BE2C (cell line): ENCODE measurements at places on chromosomes 7 and 10.

GRCh38 chr7:26326211-26326610 lies 34.5 kb downstream of the SNX10 start:
- no peak for DNase-seq

GRCh38 chr10:74500026-74500704 lies 326.2 kb upstream of the KAT6B start:
- DNase-seq, result no peak

GRCh38 chr7:41459623-41460261 lies 243.1 kb downstream of the INHBA start:
- DNase-seq, result no peak

- DNase-seq, result no peak
Observed at GRCh38 chr10:12699781-12700556, 301.5 kb downstream of the CCDC3 start.

GRCh38 chr7:153066711-153067110 lies 307.2 kb downstream of the ACTR3B start:
- DNase-seq, result no peak

DNA sequence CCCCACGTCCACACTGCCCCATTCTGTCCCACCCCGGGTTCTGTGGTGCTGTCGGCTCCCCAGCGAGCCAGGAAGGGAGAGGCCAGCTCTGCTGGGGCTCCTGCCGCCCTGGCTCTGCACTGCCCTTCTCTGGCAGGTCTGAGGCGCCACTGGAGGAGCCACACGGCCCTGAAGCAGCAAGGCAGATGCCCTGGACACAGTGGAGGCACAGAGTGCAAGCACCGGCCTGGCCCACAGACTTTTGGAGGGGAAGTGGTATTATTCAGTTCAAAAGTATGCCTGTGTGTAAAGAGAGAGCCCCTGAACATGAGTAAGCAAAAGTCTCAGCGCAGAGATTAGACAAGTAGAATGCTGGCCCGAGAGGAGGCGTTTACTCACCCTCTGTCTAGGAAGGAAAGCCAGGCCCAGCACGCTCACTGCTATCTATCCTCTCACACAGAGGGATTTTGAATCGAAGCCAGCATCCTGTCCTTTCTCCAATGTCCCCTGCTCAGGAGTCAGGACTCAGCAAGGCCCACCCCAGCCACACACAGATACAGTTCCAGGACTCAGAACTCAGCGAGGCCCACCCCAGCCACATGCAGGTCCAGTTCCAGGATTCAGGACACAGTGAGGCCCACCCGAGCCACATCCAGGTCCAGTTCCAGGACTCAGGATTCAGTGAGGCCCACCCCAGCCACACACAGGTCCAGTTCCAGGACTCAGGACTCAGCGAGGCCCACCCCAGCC lies 115.0 kb downstream of the EGFR start:
- peak; percentile 88 for DNase-seq
